ENCODE measurements at places on chromosomes 16 and 17.

DNA sequence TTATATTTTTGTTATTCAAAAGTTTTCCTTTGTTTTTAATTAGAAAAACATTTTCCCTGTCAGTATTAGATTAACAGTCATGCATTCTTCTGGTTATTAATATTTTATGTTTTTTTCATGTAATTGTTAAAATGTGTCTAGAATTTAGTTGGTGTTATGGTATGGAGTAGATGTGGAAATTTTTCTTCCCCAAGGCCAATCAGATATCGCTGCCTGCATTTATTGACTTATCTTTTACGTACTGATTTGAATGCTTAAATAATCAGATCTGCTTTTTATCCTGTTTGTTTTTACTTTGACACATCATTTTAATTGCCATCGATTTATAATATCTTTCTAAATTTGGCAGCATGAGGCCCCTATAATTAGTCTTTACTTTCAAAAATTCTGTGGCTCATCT, 13.6 kb downstream of the FTO start:
- no peak for DNase-seq

DNA sequence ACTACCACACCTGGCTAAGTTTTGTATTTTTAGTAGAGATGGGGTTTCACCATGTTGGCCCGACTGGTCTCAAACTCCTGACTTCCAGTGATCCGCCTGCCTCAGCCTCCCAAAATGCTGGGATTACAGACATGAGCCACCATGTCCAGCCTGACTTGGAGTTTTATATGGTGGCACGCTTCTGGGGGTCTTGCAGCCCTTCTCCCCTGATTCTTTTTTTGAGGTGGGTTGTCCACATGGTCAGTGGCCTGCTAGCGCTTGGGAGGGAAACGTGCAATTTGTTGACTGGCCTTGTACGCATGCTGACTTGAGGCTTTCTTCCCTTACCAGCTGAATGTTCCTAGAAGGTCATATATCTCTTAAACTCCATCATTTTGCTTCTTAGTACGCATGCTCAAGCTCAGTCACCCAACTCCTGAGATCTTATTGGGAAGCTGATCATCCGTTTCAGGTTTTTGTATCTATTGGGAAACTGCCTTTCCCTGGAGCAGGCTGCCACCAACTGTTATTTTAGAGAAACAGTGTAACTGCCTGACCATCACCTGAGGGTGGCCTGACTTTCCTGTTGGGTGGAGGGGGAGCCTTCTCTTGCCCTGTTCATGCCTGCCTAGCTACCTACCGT, 13.7 kb upstream of the LDHD start:
- DNase-seq, result no peak

DNA sequence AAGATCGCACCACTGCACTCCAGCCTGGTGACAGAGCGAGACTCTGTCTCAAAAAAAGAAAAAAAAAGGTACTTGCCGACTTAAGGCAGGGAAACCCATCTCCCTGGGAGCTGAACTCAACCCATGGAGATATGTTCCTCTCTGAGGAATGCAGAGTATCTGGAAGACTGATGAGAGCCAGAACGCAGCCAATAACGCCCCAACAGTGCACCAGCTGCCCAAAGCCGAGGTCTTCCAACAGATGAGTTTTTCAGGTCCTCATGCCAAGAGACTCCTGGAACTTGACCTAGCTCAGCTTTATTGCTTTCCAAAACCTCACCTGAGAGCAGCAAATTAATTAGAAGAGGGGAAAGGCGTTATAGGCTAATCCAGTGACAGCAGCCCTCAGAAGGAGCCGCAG, 9.4 kb downstream of the ELAC2 start:
- DNase-seq, result no peak

GRCh38 chr17:47894498-47895346, 1.3 kb upstream of the SP2 start:
- DNase-seq, result no peak

DNA sequence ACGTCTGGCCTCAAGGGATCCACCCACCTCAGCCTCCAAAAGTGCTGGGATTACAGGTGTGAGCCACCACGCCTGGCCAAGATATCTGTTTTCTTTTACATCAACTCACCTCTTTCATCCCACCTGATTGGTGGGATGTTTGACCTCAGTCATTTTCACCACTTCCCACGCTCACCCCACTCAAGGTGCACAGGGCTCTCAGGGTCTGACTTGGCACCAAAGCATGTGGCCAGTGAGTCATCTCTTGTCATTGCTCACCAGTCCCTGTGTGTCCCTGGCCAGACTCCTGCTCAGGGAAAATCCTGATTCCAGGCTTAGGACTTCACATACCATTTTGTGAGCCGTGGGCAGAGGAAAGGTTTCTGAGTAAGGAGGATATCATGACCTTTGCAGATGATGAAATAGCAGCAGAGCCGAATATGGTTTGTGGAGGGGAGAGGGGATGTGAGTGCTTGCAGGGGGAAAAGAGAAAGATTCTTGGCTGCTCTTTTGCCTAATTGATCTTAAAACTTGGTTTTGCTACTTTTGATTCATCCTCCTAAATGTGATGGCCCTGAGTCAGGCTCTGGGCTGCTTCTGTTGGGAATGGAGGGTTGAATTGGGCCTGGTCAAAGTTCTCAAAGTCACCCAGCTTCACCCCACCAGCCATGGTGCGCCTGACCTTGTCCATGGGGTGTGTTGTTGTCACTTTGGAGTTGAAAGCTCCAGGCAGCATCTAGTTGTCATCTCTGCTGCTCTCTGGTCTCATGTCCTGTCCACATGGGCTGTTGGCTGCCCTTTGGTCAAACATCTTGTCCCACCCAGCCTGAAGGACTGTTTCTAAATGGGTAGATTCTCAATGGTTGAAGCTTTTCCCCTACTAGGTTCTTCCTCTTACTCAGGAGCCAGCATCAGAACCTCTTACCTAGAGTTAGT, 6.0 kb upstream of the KCNH6 start:
- no peak for DNase-seq

All from NAMALWA (cell line).